ENCODE measurements at places on chromosomes 3 and 15.
A peak's percentile ranks its signal among the peaks of the same experiment; 100 is the strongest.

GRCh38 chr3:60594025-60594424, 657.2 kb downstream of the FHIT start:
- DNase-seq: peak; percentile 35

- DNase-seq: no peak
Observed at GRCh38 chr3:177206936-177207335, 9.7 kb upstream of the TBL1XR1 start.

- no peak for DNase-seq
Observed at GRCh38 chr15:63022663-63023062, 19.9 kb upstream of the TPM1 start.

GRCh38 chr3:40054568-40055222, 245.3 kb downstream of the MYRIP start:
- DNase-seq: no peak
